ENCODE measurements at places on chromosomes 4 and X. TPM values are rescaled to one million over a fixed set of nuclear protein-coding genes. Genes with fewer than 3 reads are reported as not detected.

Gene TMEM156
- 0.12 TPM for total RNA-seq

Gene GYPA
- not detected for total RNA-seq

Gene DRP2
- 0.12 TPM for total RNA-seq

Gene TKTL1
- not detected for total RNA-seq

Gene SH3D19
- total RNA-seq, result 4.3 TPM

Gene KCND1
- 0.59 TPM for total RNA-seq

Gene GAB3
- total RNA-seq, result under 0.01 TPM

Gene TRIM75
- not detected for total RNA-seq

Gene NAT8L
- total RNA-seq, result 0.10 TPM

Gene MTCP1
- 2.3 TPM for total RNA-seq

Gene KLHL13
- 0.12 TPM for total RNA-seq

Gene WDR17
- total RNA-seq, result 0.98 TPM

Gene FAT4
- 0.20 TPM for total RNA-seq

Gene EOLA2
- 25.0 TPM for total RNA-seq

Gene FHIP1A
- total RNA-seq, result 0.36 TPM

Gene GAGE1
- 0.20 TPM for total RNA-seq

Gene FGFR3
- total RNA-seq, result not detected

Gene POU4F2
- total RNA-seq, result not detected

Gene MAGEA1
- 0.36 TPM for total RNA-seq

Gene CRLF2
- not detected for total RNA-seq

Gene ETDA
- not detected for total RNA-seq

Gene CXCL8
- 66.9 TPM for total RNA-seq

Gene CYTL1
- total RNA-seq, result 24.6 TPM

Gene MAGED4B
- 3.2 TPM for total RNA-seq

Gene NALF2
- not detected for total RNA-seq

Gene RPA4
- total RNA-seq, result not detected

Gene DMRTC1
- total RNA-seq, result not detected

Gene PITX2
- total RNA-seq, result 0.48 TPM

Gene NAA11
- 0.36 TPM for total RNA-seq

All from RPMI7951 (cell line).